ENCODE measurements at places on chromosomes 7 and 10. TPM values are rescaled to one million over a fixed set of nuclear protein-coding genes. Genes with fewer than 3 reads are reported as not detected.

Gene DYNC1I1
- total RNA-seq, result 6.5 TPM

DNA sequence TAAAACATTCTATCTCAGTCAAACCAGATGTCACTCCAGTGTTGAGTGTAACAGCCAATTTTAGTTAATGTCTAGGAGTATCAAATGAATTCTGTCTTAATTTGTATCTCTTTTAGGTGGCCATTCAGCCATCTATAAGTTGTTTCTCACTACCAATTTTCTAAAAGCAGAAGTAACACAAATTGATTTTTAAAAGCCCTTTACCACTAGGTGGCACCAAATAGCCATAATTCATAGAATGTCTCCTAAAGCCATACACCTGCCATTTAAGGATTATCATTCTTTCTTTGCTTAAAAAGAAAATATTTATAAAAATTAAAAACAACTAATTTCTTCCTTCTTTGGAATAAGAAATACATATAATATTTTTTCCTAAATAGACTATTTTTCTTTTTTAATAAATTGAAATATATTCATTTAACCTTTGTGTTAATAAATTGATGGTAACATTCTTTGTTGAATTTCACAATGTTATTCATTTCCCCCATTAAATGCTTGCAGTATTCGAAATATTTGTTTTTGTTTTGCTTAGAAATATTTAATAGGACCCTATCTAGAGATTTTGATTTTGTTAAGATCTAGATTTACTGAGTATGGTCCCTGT lies 107.8 kb upstream of the PPP1R3A start:
- DNase-seq, result peak; percentile 82

DNA sequence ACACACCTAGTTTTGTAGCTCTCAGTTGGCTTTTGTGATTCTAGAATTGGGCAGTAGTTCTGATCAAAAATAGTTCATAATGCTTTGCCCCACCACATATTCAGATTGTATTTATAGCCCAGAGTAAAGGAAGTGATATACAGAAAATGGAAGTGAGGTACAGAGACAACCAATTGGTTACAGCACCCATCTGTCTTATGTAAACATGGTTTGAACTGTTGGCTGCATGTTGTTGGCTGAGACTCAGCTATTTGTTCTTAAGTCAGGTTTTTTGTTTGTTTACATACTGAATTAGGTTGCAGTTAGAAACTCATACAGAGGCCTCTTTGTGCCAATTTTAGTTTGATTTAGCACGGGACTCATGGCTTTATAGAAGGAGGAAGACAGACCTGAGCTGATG lies 158.9 kb upstream of the GPR26 start:
- DNase-seq, result no peak

- DNase-seq, result no peak
Measured at GRCh38 chr7:132430041-132430855, 146.0 kb downstream of the PLXNA4 start.

Gene WDR86
- not detected for total RNA-seq

GRCh38 chr10:93876381-93876780 lies 17.4 kb upstream of the SLC35G1 start:
- no peak for DNase-seq

GRCh38 chr10:110993024-110993693 lies 73.8 kb downstream of the SHOC2 start:
- DNase-seq, result peak; percentile 64

DNA sequence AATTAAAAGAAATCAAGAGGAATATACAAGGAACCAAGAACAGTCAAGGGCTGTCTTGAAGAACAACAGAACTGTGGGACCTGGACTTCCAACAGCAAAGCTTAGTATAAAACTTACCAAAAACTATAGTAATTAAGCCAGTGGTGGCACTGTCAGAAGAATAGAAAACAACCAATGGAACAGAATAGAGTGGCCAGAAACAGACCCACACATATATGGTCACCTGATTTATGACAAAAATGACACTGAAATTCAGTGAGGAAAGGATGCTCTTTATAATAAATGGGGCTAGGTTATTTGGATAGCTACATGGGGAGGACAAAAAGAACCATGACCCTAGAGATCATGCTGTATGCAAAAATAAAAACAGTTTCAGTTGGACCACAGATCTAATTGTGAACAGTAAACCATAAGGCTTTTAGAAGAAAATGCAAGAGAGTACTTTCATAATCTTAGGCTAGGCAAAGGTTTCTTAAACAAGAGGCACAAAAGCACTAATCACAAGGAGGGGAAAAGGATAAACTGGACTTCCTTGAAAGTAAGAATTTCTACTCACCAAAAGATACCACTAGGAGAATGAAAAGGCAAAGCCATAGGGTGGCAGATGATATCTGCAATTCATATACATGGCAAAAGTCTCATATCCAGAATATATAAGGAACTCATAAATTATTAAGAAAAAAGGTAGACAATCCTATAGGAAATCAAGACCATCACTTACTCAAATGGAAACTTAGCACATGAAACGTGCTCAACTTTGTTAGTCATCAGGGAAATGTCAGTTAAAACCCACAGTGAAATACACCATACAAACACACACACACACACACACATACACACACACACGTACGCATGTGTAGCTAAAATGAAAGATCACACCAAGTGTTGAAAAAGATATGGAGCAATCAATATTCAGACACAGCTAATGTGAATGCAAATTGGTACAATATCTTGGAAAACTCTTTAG lies 20.8 kb downstream of the HYCC1 start:
- no peak for DNase-seq

Gene BNIP3
- total RNA-seq, result 197 TPM

DNA sequence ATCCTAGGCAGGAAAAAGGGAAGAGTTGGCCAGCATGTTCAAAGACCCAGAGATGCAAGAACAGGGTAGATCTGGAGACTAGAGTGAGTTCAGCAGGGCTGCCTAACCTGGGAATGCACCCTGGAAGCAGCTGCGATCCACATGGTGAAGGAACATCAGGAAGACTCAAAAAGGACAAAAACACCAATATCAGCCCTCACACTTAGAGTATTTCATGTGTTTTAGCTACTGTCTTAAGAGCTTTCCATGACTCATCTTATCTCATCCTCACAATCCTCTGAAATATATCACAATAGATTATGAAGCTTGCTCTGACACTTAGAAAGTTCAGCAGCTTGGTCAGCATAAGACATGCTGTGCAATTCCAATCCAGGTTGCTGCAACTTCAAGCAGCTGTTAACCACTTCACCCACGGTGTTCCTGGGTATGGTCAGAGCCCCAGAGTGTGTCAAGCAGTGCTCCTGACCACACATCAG lies 380.9 kb downstream of the PARD3 start:
- no peak for DNase-seq

DNA sequence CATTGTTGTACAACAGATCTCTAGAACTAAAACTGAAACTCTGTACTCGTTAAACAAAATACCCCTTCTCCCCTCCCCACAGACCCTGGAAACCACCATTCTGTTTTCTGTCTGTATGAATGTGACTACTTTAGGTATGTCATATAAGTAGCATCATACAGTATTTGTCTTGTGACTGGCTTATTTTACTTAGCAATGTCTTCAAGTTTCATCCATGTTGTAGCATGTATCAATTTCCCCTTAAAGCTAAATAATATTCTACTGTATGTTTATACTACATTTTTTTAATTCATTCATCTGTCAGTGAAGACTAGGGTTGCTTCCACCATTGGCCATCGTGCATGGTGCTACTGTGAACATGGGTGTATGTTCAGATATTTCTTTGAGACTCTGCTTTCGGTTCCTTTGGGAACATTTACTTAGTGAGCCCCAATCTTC lies 71.2 kb upstream of the RPA3 start:
- no peak for DNase-seq

GRCh38 chr7:93690021-93690420 lies 115.5 kb upstream of the CALCR start:
- no peak for DNase-seq

Gene NOM1
- 28.5 TPM for total RNA-seq

Gene EPO
- not detected for total RNA-seq

DNA sequence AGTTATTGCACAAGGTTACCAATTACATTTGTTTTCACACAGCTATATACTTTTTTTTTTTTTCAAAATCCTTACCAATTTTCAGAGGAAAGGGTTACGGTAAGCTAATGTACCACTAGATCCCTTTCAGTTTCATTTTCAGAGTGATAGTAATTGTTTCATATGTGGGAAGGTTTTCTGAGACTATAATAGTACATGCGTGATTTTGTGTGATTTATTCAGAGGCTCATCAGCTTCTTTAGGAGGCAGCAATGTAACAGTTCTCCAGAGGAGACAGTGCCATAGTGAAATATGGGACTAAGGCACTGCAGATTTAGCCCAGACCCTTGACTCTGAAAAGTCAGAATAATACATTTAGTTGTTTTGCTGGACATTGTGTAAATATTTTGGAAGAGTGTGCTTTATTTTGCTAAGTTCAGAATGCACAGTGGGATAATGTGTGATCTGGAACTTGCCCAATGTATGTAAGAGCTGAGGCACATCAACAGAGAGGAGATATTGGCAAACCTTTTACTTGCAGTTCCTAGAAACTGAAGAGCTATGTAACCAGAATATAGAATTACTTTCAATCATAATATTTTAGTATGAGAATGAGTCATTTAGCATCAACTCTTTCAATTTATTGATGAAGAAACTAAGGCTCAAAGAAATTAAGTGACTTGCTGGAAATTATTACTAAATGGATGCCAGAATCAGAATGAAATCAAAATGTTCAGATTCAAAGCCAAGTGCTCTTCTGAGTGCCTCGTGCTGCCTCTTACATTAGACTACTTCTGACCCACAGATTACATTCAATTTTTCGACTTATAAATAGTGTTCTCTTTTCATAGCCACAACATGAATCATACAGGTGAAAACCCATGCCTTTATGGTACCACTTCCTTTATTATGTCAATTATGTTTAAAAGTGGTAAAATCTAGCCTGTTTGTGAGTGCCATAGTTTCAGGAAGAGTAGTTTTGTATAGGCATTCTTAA lies 207.7 kb upstream of the TEX47 start:
- no peak for DNase-seq

GRCh38 chr10:30857803-30858202 lies 173.9 kb downstream of the ZNF438 start:
- DNase-seq, result no peak

GRCh38 chr7:113092762-113093161 lies 6.1 kb upstream of the GPR85 start:
- no peak for DNase-seq

GRCh38 chr10:111076191-111076681 lies 593 bp upstream of the ADRA2A start:
- DNase-seq, result peak; percentile 44

- DNase-seq, result no peak
Measured at GRCh38 chr7:101174322-101174854, 5.7 kb downstream of the NAT16 start.

- no peak for DNase-seq
Measured at GRCh38 chr7:75987026-75987804, 7.2 kb downstream of the TMEM120A start.
